ENCODE measurements at places on chromosomes 16 and 17.

DNA sequence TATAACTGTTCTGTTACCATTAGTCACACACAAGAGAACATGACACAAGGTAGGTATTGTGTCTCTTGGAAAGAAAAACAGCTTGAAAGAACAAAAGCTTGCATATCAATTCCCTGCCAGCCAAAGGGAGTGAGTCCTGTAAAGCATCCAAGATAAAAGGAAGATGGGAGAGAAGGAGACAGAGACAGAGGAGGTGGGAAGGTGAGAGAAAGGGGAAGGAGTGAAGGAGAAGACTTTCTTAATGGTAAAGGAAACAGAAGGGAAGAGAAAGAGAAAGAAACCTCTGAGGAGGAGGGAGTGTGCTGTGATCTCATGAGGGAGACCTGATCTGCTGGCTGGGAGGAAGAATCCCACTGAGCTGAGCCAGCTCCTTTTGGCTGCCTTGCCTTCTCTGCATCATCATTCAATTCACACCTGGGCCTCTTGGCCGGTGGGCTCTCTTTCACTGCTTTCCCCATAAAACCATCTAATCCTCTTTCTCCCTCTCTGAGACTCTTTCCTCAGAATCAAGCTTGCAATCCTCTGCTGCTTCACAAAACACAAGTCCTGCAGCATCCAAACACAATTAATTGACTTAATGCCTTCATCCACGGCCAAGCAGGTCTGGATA, 271.6 kb downstream of the ABCC12 start:
- DNase-seq = no peak

DNA sequence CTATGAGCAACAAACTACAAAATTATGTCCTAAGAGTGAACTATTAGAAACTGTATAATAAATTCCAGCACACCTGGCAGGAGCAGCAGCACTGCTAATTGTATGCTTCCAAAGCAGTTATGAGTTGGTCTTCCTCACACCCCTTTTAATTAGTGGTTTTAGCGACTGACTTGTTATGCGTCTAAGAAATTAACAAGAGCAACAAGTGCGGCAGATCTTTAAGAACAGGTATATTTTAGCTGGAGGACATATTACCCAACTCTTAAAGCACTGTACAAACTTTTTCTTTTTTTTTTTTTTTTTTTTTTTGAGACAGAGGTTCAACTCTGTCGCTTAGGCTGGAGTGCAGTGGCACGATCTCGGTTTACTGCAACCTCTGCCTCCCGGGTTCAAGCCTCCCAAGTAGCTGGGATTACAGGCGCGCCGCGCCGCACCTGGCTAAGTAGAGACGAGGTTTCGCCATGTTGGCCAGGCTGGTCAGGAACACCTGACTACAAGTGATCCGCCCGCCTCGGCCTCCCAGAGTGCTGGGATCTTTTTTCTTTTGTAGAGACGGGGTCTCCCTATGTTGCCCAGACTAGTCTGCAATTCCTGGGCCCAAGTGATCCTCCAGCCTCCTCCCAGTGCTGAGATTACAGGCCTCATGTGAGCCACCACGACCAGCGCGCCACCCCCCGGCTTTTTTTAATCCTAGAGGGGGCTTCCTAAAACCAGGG, 1.6 kb upstream of the FBXL20 start:
- DNase-seq = no peak

DNA sequence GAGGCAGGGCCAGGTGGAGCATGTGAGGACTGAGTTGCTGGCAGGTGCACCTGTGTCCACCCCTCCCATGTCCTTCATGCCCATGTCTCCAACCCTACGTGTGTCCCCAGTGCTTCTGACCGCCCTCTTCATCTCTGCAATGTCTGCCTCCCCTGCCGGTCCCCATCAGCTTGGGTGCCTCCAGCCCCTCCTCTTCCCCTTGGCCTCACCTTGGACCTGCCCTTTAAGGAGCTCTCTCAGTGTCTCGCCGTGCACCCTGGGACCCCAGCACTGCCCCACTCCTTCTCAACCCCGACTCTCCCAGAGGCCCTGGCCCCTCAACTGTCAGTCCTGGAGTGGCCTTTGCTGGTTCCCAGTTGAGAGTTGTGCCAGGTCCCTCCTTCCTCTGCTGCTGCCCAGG, 15.0 kb downstream of the RIPOR1 start:
- no peak for DNase-seq

DNA sequence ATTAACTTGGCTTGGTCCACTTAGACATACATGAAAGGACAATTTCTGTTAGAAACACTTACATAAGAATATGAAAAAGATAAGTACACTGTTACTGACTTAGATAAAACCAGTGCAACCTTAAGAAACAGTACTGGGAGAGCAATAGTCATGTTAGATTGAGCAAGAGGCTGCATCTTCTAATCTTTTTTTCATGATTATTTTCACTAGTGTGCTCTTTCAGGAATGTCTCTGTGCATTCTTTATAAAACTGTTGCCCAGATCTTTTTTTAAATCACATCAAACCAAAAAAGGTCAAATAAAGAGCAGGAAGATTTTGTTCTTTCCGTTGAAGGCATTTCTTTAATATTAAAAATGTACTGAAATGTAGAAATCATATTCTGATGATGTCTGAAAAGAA, 100.7 kb upstream of the AXIN2 start:
- no peak for DNase-seq
